ENCODE measurements at places on chromosomes 12 and 14.

GRCh38 chr14:24135584-24135833, 485 bp upstream of the PSME1 start:
- peak; percentile 26 for DNase-seq

- DNase-seq, result peak; percentile 74
Observed at GRCh38 chr14:51776102-51776894, 84.1 kb upstream of the GNG2 start.

DNA sequence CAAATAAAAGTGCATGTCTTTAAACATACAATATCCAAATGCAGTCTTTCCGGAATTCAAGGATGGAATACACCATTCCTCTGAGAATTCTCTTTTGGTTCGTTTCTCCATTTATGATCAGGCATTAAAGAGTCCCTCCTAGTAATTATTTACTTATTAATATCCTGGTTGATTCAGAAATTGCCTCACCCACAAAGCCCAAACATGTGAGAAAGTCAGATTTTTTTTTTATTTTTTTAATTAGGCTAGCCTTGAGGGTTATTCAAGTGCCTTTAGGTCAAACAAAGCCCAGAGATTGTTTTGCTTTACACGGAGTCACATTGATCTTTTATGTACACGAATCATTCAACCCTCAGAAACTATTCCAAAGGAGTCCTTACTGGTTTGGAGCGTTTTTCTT, 6.4 kb upstream of the TSPAN8 start:
- no peak for DNase-seq

- no peak for DNase-seq
Observed at GRCh38 chr12:69501154-69501895, 31.1 kb downstream of the FRS2 start.

DNA sequence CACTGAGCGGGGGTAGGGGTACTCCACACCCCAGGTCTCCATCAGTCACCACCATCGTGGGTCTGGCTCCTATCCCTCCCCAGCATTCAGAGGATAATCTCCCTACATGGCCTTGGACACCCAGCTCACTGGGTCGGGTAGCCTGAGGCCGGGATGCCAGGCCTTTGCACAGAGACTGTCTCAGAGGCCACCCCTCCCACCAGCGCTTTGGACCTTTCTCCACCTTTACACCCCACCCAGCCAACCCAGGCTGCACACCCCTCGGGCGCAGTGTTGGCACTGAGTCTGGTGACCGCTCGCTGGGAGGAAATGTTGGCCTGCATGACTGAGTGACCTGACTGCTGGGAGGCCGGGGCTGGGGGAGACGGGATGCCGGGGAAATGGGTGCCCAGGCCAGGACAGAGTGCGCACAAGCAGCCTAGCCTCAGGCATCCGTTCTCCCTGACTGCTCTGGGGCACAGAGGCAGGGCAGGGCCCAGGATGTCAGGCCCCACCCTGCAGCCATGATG, 10.6 kb upstream of the LBHD2 start:
- no peak for DNase-seq

- no peak for DNase-seq
Observed at GRCh38 chr12:128338386-128339125, 71.6 kb downstream of the TMEM132C start.

GRCh38 chr12:12635651-12636050, 24.0 kb downstream of the CREBL2 start:
- DNase-seq, result no peak

DNA sequence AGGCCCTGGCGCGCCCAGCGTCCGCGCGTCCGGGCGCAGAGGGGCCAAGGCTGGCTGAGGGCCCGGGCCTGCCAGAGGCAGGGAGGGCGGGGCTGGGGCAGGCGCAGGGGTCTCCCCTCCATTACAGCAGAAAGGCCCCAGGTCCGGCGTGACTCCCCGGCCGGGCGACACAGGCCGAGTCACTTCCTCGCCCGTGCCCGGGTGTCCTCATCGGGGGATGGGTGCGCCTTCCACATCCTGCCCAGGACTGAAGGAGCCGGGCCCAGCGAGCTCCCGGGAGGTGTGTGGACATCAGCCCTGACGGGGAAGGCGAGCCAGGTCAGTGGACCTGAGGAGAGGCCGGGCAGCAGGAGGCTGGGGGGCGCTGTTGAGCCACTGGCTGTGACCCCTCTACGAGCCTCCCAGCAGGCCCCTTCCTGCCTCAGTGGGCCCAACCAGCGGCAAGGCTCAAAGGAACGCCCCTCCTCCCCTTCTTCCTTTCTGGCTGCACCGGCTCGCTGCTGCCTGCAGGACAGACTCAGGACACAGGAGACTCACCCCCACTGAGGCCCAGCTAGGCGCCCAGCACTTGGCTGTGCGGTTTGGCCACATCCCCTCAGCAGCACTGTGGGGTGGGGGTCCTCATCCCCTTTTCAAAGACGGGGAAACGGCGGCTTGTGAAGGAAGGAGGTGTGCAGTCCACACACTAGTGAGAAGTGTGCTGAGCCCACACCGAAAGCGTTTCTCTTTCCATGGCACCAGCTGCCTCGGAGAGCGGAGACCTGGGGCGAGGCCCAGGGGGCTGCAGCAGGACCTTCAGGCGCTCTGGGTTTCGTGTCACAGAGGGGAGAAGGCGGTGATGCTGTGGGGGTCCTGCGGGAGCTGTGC, 606 bp downstream of the TNFAIP2 start:
- DNase-seq, result no peak

- DNase-seq, result no peak
Observed at GRCh38 chr14:24249230-24250021, 7.0 kb upstream of the TINF2 start.

- DNase-seq, result peak; percentile 81
Observed at GRCh38 chr12:47276621-47277309, 197.0 kb upstream of the AMIGO2 start.

- no peak for DNase-seq
Observed at GRCh38 chr14:55127460-55127951, 1.5 kb upstream of the LGALS3 start.

- no peak for DNase-seq
Observed at GRCh38 chr12:103780093-103780440, 61.0 kb downstream of the NT5DC3 start.

DNA sequence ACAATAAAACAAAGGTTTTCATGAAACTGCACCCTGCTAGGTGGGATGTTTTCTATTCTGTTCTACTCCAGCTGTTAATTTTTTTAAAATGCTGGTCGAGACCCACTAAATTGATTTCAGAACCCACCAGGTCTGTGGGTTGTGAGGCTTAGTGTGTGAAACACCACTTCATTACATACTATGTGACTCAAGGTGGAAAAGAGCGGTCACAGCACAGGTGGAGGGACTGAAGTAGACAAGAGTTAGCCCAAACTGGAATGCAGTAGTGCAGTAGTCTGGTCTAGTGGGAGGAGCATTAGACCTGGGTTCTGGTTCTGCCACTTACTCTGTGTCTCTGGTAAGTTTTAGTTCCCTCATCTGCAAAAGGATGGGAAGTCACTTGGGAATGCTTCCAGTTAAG, 12.2 kb downstream of the DDX55 start:
- no peak for DNase-seq

DNA sequence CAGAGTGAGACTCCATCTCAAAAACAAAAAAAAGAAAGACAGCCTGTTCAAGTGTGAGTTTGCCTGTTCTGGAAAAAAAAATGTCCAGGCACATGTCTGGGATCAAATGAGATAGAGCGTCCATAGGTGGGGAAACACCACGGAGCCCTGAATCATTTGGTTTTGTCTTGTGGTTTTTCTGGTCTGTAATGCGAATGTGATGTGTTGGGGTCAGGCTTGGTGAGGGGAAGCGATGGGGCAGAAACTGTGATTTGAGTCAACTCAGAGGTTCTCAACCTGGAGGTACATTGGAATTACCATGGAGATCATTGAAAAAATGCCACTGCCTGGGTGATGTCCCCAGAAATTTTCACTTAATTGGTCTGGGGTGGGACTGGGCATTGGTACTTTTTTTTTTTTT, 183.9 kb upstream of the PWP1 start:
- peak; percentile 35 for DNase-seq

- no peak for DNase-seq
Observed at GRCh38 chr12:72471806-72472205, 199.6 kb downstream of the TRHDE start.

- peak; percentile 81 for DNase-seq
Observed at GRCh38 chr14:22418631-22419030, 170.4 kb downstream of the DAD1 start.

DNA sequence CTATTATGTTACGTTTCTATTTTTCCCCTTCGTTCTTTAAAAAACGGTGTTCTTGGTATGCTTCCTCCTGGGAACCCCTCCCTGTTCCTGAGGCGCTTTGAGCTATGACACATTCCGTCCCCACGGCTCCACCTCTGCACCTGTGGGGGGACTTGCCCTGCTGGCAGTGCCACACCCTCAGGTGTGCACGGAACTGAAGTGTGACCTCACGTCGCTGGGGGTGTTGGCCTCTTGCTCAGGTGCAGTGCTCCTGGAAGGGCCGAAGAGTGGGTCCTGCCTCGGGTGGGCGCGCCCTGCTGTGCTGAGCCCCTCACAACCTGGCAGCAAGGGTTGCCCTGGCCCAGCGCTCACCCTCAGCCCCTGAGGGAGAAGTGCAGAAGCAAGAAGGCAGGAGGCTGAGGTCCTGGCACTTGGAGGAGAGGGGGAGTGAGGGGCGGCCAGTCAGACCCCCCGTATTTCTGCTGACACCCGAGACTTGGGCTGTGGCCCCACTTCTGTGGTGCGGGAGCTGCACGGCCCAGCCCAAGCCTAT, 4.9 kb downstream of the AMN start:
- DNase-seq, result no peak

GRCh38 chr14:36505181-36505815, 14.7 kb downstream of the NKX2-1 start:
- DNase-seq, result no peak

GRCh38 chr12:41459906-41460214, 271.7 kb downstream of the PDZRN4 start:
- DNase-seq, result no peak

GRCh38 chr12:48978741-48979601, 849 bp downstream of the WNT1 start:
- DNase-seq, result no peak

GRCh38 chr12:30985814-30986452, 59.4 kb downstream of the TSPAN11 start:
- DNase-seq, result peak; percentile 68

GRCh38 chr14:76920331-76921087, 94.3 kb downstream of the LRRC74A start:
- no peak for DNase-seq

GRCh38 chr14:103225062-103225461, 101.8 kb downstream of the TNFAIP2 start:
- no peak for DNase-seq

DNA sequence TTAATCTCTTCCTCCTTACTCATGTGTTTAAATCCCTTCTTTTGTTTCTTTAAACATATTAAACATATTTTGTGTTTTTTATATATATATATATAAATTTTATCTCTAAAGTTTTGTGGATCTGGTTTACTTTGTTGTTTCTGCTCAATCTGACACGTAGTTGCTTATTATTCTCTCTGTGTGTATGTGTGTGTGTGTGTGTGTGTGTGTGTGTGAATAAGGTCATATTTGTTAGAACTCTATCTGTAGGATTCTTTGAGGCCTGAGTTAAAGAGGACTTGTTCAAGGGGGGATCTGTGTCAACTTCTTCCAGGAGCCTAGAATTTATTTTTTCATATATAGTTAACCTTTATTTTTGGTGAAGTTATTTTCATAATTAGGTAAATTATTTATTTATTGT, 2.7 kb downstream of the GPR65 start:
- DNase-seq, result no peak

DNA sequence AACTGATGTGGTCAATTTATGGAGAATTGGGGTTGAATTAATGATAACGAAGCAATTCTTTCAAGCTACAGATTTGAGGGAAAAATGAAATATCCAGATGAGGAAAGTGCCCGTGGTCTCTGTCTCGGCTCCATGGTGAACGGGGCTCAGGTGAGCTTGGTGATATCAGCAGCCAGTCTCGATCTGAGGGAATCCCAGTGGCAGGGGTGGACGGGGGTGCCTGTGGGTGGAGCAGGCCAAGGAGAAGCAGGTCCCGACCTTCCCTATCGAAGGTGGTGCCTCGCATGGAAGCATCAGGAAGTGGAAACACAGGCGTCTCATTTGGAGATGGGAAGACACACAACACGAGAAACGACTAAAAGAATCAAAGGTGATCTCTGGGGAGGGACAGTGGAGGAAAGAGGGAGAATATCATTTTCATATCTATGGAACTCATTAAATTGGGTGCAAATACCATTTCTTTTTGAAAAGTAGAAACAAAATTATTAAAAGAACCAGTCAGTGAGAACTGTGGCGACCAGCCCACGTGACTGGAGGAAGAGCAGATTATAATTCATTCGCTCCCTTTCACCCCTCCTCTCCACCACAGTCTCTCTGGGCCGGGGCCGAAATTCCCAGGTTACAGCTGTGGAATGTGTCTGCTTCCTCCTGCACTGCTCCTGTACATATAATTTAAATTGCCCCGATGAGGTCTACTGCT, 354.3 kb upstream of the SFSWAP start:
- DNase-seq, result no peak

GRCh38 chr12:5262450-5262849, 169.5 kb upstream of the NTF3 start:
- no peak for DNase-seq

DNA sequence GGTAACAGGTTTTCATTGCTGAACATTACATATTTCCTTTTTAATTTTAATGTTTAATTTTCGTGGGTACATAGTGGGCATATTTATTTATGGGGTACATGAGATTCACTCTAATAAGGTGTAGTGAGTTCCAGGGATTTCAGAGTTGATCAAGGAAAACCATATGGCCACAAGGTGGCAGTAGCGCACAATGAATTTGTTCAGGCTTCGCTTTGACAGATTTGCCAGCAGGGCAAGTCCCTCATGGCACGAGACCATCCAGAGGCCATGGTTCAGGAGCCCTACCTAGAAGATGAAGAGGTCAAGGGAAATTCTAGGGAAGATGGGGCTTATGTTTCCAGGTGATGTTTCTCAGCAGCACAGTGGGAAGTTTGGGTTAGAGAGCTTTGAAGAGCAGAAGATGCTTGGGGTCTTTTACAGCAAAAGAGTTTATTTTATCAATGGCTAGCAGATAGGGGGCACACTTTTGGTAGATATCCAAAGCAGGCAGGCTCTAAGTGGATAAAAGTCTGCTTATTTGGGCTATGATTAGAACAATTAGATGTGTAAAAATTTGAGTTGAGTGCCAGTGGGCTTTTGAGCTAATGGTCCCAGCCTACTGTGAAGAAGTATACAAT, 1004.4 kb downstream of the AACS start:
- DNase-seq, result peak; percentile 70

- no peak for DNase-seq
Observed at GRCh38 chr12:68510397-68510796, 100.3 kb upstream of the RAP1B start.

DNA sequence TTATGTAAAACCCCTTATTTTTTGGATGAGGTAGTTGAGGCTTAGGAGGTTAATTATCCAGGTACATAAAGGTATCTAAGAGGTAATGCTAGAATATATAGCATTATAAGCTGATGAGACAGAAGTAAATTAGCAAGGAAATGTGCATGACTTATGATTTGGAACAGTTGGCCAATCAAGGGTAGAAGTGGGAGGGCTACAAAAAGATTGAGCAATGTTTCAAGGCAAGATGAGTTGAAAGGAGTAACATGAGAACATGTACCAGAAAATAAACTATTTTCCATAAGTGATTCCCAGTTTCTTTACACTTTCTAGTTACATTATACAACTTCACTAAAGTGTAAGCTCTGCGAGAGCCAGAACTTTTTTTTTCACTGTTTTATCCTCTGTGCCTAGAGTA, 290.9 kb downstream of the LRIG3 start:
- DNase-seq, result no peak
